ENCODE measurements at places on chromosomes 11 and 22.

GRCh38 chr11:118928101-118928869 is 2.6 kb upstream of the BCL9L start:
- peak; percentile 98 for DNase-seq

GRCh38 chr11:132988411-132988810 is 543.9 kb downstream of the OPCML start:
- DNase-seq = no peak

- DNase-seq = no peak
These were observed 243.5 kb downstream of the ETS1 start for GRCh38 chr11:128343870-128344269.

DNA sequence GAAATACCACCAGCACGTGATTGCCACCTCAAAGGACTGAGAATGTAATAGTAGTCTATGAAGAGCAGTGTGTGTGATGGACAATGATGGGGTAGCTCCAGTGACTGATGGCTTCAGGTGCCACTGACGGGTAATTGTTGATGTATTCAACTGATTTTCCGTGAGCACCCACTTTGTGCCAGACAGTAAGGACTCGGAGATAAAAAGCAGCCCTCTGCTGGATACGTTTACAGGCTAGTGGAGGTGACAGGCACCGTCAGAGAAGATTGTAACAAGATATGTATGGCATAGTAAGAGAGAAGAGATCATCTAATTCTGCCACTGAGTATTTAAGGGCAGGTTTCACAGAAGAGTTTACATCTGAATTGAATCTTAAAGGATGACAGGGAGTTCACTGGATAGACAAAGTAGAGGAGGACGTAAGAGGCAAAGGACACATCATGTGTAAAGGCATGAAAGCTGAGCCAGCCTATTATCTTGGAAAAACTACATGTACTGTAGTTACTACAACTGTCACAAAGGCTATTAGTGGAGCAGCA is 1.1 kb upstream of the ENTHD1 start:
- DNase-seq = no peak

DNA sequence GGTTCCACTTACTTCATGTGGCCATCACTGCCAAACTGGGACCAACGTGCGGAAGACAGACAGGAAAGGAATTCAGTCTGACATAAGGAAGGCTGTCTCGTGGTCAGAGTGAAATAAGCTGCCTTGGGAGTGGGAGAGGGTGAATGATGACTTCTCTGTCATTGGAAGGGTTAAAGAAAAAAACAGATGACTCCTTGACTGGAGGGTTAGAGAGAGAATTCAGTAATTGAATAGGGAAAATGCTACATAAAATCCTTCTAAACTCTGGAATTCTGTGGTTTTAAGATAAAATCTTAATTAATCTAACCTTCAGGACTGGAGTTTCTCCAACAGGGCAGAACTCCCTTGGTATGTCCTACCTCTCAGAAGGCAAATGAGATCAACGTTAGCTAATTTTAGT is 33.8 kb downstream of the RAB30 start:
- DNase-seq = no peak

- no peak for DNase-seq
These were observed 20.5 kb upstream of the FSHB start for GRCh38 chr11:30210357-30210756.

GRCh38 chr11:115926138-115926537 is 421.9 kb upstream of the CADM1 start:
- no peak for DNase-seq

DNA sequence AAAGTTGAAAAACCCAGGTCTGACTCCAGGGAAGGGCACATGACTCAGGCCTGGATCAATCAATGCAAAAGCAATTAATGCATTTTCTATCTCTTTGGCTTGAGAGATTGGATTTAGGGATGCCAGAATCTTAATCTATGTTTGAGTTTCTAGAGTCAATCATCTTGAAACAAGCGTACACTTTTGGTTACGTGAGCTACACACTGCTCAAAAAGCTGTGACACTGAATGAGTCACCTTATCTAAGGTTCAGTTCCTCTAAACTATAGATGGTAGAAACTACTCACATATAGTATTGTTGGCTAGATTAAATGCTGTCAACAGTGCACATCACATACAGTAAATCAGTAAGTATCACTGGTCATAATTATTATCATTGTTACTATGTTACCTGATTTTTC is 24.2 kb downstream of the MRE11 start:
- DNase-seq = no peak

DNA sequence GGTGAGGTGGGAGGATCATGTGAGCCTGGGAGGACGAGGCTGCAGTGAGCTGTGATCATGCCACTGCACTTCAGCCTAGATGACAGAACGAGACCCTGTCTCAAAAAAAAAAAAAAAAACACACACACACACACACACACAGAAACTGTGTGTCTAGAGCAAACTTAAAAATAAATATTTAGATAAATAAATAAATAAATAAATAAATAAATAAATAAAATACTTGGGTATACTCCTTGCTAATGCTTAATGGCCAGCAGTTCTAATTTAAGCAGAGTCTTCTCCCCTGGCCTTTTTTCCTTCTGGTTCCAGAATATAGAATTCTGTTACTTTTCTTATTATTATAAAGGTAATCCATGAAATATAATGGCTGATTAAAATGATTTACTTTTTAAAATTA is 5.1 kb upstream of the ARL2 start:
- no peak for DNase-seq

GRCh38 chr11:119583585-119583984 is 145.4 kb downstream of the NECTIN1 start:
- no peak for DNase-seq

DNA sequence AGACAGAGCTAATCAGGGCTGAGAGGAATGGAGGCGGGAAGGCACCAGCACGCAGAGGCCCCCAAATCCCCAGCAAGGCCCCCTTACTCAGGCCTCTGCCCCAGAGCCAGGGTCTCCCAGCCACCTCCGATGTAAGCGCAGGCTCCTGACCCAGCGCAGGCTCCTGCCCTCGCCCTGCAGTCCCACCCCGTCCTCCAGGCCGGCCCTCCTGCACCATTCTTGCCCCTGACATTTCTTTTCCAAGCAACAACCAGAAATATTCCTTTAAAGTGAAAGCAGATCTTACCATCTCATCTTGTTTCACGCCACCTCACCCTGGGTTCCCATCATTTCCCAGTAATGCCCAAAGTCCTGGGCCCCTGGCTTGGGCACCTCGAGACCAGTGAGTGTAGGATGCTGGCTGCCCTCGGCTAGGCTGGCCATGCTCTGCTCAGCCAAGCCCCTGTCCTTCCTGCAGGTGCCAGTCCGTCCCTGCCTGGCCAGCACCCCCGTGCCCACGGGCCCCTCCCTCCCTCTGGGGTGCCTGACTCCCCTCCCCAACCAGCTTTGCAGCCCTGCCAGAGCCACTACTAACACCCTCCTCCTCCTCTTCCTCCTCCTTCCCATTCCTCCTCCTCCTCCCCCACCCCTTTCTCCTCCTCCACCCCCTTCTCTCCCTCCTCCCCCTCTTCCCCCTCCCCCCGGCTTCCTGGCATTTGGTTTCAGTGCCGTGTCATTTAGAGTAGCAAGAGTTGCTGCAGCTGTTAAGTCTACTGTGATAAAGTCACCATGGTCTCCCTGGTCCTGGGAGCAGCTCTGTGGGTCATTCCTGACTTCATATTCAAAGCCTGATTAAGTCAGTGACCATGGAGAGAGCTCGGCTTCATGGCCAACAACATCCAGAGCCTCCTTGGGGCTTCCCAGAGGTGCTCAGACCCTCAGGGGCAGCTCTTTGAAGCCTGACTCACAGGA is 78.7 kb downstream of the PIWIL3 start:
- no peak for DNase-seq

DNA sequence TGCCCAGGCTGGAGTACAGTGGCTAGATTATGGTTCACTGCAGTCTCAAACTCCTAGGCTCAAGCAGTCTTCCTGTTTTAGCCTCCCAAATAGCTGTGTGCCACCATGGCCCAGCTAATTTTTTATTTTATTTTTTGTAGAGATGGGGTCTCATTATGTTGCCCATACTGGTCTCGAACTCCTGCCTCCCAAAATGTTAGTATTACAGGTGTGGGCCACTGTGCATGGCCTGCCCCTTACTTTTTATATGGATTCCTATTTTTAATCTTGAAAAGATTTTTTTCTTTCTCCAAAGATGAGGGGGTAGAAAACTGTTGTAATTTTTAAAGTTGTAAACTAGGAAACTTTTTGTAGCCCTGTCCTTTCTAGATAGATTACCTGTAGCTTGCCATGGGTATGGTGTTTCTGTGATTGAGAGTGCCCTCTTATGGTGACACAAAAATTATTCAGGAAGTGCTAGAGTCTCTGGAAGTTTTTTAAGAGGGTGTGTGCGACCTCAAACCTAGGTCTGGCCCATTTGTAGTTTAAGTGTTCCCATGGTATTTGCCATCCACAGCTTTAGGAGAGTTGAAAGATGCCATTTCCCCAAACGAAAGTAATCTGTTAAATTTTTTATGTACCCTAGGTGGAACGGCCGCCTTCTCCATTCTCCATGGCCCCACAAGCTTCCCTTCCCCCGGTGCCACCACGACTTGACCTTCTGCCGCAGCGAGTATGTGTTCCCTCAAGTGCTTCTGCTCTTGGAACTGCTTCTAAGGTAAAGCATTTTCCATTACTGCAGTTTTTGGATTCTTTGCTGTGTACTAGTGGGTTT is 32.4 kb downstream of the MCAM start:
- no peak for DNase-seq

DNA sequence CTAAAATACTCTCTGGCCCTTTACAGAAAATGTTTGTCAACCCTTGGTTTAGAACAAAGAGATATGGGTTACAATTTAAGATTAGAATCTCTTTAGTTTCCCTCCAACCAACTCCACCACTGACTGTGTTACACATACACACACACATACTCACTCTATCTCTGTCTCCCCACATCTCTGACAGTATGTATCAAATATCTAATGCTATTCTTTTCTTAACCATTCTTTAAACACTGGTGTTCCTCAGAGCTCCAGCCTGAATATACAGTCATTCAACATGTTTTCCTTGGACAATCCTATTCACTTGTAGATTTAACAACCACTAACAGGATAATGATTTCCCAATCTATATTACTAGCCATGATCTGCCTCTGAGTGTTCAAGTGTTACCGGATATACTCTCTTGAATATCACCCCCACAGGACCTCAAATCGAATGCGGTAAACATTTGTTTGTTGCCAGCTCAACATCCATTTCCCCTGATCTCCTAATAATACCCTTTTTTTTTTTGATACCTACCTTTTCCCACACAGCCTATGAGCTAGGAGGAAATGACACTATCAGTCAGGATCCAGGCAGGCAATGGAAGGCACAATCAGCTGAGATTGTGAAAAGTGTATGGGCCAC is 6.1 kb downstream of the MPZL3 start:
- DNase-seq = no peak

DNA sequence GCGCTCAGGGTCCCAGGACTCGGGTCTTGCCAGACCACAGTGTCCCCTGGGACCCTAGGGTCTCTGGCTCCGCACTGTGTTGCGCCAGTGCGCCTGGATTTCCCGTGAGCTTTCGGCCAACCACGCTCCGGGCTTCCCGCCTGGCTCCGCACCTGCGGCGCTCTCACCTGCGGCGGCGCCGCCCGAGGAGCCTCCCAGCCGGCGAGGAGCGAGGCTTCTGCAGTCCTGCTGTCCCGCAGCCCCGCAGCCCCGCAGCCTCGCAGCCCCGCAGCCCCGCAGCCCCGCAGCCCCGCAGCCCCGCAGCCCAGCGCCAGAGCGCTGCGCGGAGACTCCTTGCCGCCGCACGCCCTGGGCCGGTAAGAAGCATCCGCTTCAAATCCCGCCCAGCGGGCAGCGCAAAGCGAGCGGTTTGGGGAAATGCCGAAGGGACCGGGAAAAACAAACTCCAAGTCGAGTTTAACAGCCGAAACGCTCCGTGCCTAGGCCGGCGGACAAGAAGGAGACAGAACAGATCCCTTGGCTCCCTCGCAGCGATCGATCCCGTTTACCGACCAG is 939 bp downstream of the ALX4 start:
- no peak for DNase-seq

DNA sequence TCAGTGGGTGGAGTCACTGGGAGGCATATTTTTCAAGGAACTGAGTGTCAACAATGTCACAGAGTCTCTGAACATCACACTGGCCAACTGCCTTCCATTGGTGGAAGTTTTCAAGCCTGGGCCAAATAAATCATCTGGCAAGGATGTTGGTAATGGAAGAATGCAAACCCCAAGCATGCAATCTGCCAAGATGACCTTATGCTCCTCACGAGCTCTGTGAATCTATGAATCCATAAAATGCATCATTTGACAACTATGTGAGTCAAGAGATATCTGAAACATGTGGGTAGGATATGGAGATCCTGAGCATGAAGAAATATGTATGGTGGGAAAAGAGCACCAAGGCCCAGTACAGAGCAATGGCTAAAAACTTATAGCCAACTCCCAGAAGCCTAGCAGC is 122.2 kb downstream of the PLEKHA7 start:
- no peak for DNase-seq

DNA sequence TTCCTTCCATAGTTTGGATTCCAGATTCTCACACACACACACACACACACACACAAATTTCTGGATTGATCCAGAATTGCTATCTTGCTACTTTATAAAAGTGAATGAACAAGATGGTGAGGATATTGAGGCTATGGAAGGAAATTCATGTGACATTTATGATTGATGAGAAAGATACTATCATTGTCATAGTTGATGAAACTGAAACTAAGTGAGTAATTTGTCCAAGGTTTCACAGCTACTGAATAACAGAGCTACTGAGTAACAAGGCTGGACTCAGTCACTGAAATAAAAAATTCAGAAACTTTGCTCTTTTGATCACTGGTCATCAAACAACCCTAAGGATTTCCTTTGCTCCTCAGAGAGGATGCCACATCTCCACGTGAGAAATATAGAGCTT is 16.2 kb downstream of the OR5D16 start:
- no peak for DNase-seq

DNA sequence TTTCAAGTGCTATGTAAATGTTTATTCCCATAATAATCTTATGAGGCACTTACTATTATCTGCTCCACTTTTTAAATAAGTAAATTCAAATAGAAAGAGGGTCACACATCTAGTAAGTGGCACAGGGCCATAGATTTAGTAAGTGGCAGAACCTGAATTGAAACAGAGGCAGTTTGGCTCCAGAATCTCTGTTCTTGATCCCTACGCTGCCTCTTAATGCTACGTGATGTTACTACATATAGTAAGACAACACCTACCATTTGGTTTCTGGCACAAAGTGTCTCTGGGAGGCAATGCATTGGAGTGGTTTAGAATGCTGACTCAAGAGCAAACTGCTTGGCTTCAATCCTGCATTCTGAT is 1018.3 kb downstream of the DLG2 start:
- DNase-seq = peak; percentile 46

- no peak for DNase-seq
These were observed 107.5 kb downstream of the MYO18B start for GRCh38 chr22:25849522-25849921.

- no peak for DNase-seq
These were observed 289.9 kb downstream of the TENM4 start for GRCh38 chr11:79150966-79151365.

DNA sequence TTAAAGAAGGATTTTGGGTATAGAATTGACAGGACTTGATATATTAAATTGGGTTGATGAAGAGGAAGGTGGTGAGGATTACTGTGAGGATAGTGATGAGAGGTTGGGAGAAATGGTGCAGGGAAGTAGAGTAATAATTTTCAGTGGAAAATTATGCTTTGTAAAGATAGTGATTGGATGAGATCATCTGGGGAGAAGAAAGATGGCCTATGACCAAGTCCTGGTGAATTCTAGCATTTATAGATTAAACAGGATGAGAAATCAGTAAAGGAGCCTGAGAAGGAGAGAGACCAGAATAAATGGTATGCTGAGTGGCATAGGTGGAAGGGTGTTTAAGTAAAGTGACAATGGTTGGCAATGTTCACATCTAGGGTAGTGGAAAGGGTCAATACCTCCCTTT is 15.0 kb downstream of the IPO7 start:
- DNase-seq = no peak

GRCh38 chr11:133506023-133506422 is 26.3 kb downstream of the OPCML start:
- no peak for DNase-seq
